Stimulated activated memory B cell treated with anti-CD40 and anti-IgM and Interleukin-4, amounts not matched to agents 10 μg/mL and 1 μg/mL and 100 μg/mL, for 72 hours (primary cell): ENCODE measurements at places on chromosomes 12 and 14.
A peak's percentile ranks its signal among the peaks of the same experiment; 100 is the strongest.

GRCh38 chr12:110775997-110776396 is 33.3 kb upstream of the PPP1CC start:
- no peak for ATAC-seq

DNA sequence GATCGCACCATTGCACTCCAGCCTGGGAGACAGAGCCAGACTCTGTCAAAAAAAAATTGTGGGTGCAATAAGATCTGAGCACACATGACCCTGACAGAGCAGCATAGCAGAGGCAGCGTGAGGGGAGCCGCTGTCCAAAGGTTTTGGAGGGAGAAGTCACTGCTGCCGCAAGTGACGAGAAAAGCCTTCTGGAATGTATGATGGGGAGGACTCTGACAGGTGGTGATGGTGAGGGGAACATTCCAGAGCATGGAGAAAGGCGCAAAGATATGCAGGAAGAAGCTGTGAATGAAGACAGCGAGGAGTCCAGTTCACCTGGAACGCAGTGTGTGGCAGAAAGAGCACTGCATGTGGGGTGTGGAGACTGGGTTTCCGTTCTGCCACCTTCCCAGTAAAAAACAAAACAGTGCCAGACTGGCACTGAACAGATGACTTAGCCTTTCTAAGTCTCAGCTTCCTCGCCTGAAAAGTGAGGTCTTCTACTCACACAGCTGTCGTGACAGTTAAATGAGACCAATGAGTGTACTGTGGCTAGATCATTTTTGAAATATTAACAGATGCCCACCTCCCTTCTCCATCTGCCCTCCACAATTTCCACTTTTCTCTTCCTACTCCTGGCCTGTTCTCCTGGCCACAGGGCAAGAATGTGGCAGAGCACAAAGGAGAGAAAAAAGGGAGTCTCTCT is 53.4 kb upstream of the PTHLH start:
- ATAC-seq, result no peak

DNA sequence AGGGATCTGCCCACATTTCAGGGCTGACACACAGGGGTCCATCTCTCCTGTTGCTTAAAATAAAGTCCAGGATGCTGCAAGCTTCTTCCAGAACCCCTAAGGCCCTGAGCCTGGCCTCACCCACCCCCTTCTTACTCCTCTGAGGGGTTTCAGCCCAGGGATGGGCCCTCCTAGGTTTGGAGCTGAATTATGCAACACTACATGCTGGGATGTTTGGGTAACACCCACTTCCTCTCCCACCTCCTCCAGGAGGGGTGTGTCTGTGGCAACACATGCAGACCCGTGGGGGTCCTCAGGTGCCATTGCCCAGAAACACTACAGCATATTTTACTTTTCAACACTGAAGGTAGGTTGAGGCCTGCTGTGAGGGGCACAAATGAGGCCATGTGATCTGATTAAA is 5.4 kb downstream of the FBLN5 start:
- ATAC-seq, result no peak

DNA sequence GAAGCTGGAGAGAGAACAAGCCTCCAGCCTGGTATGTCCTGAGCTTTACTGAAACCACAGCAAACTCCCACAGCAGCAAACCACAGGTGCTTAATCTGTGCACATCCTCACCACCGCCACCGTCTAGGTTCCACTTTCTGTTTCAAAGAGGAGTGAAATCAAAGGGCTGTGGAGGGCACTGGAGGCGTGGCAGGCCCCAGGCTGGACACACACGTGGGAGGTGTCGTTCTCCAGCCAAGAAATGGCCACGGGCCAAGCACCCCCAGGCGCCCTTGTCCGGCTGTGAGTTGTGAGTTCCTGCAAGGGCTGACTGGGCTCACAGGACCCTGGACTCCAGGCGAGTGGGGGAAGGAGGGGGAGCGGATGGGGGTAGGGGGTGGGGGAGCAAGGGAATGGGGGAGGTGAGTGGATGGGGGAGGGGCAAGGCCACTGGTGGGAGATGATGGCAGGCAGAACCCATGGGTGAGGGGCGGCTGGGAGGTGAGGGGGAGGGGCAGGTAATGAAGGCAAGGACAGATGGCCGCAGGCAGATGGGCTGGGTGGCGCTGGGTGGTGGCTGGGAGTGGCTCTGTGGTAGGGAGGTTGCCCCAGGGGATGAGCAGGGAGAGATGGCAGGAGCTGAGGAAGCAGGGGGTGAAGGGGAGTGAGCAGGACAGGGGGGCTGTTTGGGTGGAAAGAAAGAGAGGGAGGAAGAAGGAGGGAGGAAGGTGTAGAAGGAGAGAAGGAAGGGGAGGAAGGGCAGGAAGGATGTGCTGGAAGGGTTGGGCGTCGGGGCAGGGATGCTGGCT is 86.7 kb downstream of the NCOR2 start:
- ATAC-seq, result peak; percentile 75

GRCh38 chr12:21638054-21638891 is 19.4 kb downstream of the LDHB start:
- no peak for ATAC-seq

DNA sequence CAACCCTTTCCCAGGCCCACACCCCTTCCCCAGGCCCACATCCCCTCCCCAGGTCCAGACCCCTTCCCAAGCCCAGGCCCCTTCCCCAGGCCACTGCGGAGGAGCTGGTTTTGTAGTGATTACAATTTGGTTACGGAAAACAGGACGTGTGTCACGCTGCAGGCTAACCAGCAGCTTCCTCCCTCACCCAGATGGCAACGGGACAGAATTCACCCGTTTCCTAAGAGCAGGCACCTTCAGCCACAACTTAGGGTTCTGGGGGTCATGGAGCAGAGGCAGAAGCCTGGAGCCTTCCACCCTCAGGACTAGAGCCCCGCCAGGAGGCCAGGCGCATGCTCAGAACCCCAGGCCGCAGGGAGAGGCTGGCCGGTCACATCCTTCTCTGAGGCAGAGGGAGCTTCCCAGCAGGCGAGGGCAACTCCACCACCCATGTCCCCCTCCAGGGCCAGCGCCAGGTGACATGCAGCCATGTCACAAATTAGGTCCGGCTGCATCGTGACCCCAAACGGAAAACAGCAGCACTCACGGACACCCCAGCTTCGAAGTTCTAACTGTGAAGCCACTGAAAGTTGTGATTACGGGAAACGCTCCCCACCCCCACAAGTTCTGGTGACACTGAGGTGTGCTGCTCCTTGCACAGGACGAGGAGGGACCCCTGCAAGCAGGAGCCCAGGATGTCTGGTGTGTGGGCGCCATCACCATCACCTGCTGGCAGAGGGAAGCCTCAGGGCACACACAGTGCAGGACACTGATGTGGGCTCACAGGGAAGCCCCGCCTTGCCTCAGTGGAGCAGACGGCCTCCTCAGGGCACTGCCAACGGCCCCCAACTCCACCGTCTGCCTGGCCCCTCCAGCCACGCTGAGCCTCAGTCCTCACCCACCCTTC is 7.7 kb downstream of the BRF1 start:
- ATAC-seq, result no peak

DNA sequence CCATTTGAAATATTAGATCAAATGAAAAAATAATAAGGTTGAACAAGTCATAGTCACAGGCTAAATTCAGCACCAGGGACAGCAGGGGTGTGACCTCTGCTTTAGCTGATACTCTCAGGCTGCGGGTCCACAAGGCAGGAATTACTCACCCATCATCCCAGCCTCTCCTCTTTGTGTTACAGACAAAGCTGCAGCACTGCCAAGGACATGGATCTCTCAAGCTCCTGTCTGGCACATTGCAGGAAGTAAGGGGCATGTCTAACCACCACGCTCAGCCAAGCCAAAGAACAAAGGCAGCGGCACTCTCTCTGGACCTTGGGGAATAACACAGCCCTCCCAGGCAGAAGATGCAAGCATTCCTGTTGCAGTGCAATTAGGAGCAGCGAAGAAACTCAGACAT is 783.8 kb downstream of the VRK1 start:
- no peak for ATAC-seq

DNA sequence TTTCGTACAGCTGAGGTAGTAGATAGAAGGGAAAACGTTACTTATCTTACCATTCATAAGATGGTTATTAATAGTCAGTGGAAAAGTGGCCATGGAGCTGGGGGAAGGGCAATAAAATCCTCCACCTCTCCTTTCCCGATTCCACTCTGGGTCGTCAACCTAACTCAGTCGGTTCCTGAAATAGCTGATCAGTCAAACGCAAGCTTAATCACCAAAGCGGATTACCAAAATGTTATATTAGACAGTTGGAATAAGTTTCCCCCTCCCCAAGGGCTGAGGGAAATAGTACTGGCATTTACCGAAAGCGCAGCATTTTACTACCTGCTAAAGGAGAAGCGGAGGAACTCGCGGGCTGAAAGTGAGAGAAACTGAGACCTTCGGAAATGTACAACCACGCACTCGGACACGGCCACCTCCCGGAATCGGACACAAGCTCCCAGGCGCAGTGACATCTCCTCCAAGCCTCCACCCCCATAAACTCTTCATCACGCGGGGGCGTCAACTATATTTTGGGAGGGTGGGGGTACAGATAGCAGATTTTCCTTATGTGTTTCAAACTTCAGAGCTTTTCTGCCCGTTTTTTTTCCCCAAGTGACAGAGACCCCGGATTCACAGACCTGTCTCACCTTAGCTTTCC is 1.2 kb downstream of the PPM1H start:
- ATAC-seq, result no peak

DNA sequence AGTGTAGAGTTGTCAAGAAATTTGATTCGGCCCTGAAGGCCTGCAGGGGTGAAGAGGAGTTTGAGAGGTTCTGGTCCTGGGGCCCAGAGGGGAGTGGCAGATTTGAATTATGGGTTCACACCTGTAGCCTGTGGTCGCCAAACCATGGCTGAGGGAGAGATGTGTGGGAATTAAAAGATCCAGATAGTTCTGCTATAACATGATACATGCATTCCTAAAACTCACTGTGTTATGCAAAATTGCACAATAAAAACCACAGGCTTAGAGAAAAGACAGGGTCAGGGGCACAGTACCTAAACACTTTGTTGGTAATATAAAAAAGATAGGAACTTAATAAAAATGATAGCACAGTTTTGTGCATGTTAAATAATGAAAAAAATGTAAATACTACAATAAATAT is 106.2 kb downstream of the TMEM30B start:
- ATAC-seq, result no peak

DNA sequence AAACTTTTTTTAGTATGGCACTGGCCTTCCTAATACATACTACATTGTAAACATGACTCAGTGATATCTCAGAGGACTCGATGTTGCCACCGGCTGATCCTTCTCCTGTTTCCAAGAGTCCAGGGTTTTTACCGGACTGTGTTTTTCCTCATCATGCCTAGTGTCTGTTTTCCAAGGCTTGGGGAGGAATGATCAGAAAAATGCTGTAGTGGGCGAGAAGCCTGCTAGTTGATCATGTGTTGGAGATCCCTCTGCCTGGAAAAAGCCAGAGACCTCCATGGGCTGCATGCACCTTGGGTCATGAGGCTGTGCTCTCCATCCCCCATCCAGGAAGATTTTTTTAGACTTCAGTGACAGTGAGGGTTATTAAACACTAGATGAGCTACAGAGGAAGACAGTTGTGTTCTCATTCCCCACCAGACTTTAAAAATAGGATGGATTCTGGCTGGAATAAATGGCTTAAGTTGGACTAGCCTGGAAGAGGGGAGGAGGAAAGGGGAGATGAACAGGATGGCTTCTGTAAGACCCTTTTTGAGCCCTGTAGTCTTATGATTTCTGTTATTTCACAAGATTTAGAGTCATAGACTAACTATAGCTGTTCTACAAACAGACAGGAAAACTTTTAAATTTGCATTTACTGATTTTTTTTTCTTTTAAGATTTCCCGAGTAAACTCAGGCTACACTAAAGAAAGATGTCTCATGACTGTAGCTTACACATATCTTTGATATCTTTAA is 145.7 kb downstream of the SAMD4A start:
- peak; percentile 68 for ATAC-seq
